Right cardiac atrium (tissue), 5 donors: ENCODE measurements at places on chromosomes 2 and 18.

- no peak for DNase-seq
Observed at GRCh38 chr2:140998577-140998976, 1132.2 kb downstream of the LRP1B start.

GRCh38 chr18:10100196-10100595 is 186.4 kb downstream of the VAPA start:
- DNase-seq = no peak

DNA sequence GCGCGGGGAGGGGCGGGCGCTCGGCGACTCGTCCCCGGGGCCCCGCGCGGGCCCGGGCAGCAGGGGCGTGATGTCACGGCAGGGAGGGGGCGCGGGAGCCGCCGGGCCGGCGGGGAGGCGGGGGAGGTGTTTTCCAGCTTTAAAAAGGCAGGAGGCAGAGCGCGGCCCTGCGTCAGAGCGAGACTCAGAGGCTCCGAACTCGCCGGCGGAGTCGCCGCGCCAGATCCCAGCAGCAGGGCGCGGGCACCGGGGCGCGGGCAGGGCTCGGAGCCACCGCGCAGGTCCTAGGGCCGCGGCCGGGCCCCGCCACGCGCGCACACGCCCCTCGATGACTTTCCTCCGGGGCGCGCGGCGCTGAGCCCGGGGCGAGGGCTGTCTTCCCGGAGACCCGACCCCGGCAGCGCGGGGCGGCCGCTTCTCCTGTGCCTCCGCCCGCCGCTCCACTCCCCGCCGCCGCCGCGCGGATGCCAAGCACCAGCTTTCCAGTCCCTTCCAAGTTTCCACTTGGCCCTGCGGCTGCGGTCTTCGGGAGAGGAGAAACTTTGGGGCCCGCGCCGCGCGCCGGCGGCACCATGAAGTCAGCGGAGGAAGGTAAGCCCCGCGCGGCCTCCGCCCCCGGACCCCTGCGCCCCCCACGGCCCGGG is at the start of gene NFATC1:
NFATC1 (plus strand) TSS at position 170 of the 644 bp plus-strand sequence; CDS start at position 465, 295 bp downstream.
- peak; percentile 95 for DNase-seq

DNA sequence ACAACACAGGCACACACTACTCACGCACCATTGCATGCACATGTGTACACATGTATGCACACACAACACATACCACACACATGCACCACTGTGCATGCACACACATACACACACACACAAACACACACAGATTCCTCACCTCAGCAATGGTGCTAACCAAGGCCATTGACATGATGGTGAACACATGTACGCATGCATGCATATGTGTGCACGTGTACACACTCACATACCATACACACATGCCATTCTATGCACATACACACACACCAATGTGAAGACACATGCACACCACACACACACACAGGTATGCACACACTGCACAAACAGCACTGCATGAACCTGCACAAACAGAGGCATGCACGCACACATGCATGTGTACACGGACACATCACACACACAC is 976.0 kb downstream of the DCDC2C start:
- no peak for DNase-seq

DNA sequence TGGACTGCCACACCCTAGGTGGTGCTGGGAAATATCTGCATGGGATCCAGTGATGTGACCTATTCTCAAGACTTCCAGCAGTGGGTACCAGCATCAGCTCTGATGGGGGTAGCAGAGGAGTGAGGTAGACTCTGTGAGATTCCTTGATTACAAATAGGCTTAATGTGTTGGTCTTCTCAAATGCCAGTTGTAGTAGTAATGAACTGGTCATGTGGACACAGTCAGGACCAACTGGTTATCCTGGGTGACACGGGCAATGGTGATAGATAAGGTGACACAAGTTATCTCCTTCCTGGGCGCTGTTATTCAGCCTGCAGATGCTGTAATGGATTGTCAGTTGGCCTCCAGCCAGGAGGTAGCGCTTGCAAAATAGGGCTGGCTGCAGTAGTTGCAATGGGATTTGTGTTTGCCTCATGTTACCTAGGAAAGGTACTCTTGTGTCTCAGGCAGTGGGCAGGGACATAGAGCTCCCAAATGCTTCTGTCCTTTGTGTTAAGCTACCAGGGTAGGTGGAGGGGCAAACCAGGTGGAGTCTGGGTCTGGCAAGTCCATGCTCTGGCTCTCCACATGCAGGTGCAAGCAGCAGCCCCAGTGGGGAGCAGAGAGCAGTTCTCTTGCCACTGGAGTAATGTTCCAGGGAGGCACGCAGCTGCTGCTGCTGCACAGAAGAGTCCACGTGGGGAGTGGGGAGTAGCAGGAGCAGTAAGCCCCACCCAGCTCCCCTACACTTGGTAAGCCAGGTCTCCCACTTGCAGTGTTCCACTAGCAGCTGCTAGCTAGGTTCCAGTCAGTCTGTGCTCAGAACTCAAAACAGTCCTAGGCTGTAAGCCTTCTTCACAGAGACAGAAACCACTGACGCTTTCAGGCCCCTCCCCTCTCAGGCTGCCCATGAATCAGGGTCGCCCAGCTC is 505.4 kb upstream of the DDX18 start:
- no peak for DNase-seq
